ENCODE measurements at places on chromosomes 11 and 22.
A peak's percentile ranks its signal among the peaks of the same experiment; 100 is the strongest.

DNA sequence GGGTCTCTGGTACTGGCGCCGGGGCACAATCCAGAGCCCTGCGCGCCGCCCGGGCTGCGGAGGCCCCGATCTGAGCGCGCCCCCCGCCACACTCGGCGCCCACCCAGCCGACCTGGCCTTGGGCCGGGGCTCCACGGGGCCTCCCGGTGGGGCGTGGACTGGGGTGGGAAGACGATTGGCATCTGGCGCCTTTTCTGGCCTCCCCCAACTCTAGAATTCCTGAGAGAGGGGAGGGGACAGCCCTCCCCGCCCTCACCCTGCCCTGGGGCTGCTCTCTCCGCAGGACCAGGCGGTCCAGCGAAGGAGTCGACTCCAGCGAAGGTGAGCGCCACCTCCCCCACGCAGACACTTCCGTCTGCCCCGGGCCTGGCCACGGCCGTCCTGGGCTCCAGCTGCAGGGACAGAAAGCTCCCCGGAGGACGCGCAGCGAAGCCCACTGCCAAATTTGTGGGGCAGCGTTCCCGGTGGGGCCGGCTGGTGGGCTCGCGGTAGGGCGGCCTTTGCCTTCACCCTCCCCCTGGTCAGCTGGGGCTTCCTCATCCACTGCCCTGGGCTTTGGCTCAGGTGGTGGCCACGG, 593 bp downstream of the SSH3 start:
- peak; percentile 90 for DNase-seq

DNA sequence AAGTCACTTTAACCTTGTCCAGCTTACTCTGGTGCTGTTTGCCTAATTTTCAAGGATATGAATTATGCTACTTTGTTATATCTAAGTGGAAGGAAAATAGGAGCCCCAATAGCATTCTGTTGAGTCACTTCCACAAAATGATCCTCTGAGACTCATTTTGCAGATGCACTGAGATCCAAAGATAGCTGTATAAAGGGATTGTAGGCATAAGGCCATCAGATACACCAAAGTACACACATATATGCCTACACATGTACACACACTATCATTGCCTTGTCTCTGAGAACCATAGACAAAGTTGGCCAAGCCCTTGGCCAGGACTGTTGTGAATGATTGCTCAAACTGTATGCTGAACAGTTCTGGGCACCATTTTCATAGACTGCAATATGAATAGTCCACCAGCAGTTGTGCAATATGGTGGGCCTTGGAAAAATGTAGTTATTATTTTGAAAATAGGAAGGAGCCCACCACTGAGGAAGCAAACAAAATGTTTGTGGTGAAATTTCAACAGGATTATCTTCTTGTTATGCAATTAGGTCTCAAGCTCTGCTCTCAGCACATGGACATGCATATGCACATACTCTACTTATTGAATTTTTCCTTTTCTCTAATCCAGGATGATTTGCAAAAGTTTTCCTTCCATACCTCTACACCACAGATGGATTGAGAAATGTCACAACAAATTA, 186.0 kb upstream of the CTSC start:
- no peak for DNase-seq

GRCh38 chr11:130118636-130119387, 40.8 kb upstream of the ST14 start:
- no peak for DNase-seq

DNA sequence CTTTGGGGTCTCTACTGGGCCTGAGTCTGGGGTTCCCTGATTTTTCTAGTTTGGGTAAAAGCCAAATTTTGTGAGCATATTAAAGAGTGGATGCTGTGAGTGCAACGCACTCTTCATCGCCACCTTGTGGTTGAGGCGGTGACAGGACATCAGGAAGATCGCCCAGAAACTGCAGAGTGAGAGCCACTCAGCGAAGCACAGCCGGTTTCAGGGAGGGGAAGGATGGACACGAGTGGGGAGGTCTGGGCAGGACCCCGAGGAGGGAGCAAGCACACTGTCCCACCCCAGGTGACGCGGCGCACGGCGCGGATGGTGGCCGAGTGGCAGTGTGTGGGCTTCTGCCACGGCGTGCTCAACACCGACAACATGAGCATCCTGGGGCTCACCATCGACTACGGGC, 9.1 kb downstream of the SELENOO start:
- DNase-seq, result no peak

DNA sequence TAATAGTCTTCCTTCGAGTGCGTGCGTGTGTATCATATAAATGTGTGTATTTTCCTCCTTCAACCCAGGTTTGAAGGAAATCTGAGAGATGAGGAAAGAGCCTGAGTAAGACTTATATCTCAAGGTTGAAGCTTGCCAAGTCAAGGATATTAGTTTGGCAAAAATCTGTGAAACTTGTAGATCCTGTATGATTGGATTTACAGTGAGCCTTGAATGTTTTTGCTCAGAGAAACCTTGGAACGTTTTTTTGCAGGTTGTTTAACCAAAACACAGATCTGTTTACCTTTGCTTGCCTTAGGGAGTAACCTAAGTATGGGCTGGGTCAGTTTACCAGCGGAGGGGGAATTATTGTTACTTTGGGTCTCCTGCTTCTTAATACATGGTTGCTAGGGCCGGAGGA, 35.9 kb upstream of the SORL1-AS1 start:
- no peak for DNase-seq

GRCh38 chr11:104009744-104010143, 26.7 kb upstream of the DDI1 start:
- no peak for DNase-seq

- DNase-seq, result no peak
These were observed 20.7 kb downstream of the PIK3C2A start for GRCh38 chr11:17186932-17187692.

DNA sequence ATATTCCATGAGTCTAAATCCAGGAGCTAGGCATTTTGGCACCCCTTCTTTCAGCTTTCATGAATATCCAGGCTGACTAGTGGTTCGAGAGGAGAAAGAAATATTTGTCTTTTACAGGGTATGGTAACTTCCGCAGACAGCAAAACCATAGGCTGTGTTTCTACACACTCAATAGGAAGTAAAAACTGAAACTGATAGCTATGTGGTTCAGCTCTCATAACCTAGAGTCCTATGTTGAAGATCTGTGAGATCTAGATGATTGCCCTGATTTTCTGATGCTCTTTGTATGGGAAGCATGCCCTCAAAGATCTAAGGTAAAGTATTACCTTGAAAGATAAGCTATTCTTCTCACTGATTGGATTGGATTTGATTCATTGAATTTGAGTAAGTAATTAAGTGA, 118.3 kb downstream of the CD44 start:
- no peak for DNase-seq

- DNase-seq, result peak; percentile 69
These were observed 783 bp upstream of the SLC35C1 start for GRCh38 chr11:45803971-45804760.

- DNase-seq, result no peak
These were observed 158.7 kb upstream of the SYT13 start for GRCh38 chr11:45444796-45445195.

Measured in lower leg skin (tissue), 4 donors.